ENCODE measurements at places on chromosomes 3 and 15.

DNA sequence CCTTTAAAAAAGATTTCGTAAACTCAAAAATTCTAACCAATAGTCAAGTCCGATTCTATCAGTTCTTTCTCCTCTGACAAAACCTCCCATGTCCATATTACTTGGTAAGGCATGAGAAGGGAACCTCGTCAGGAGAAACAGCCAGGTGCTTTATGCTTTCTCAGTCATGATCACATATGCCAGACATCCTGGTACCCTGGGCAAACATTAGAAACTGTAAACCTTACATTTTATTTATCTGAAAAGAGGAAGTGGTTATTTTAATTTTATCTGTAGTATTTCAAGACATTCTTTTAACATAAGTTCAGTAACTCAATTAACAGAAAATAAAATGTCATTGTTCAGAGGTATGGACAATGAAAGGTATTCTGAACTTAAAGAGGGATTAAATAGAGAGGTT, 474.8 kb upstream of the GBE1 start:
- DNase-seq, result no peak

- DNase-seq, result peak; percentile 71
These were observed 23.1 kb downstream of the ANXA2 start for GRCh38 chr15:60374628-60375081.

DNA sequence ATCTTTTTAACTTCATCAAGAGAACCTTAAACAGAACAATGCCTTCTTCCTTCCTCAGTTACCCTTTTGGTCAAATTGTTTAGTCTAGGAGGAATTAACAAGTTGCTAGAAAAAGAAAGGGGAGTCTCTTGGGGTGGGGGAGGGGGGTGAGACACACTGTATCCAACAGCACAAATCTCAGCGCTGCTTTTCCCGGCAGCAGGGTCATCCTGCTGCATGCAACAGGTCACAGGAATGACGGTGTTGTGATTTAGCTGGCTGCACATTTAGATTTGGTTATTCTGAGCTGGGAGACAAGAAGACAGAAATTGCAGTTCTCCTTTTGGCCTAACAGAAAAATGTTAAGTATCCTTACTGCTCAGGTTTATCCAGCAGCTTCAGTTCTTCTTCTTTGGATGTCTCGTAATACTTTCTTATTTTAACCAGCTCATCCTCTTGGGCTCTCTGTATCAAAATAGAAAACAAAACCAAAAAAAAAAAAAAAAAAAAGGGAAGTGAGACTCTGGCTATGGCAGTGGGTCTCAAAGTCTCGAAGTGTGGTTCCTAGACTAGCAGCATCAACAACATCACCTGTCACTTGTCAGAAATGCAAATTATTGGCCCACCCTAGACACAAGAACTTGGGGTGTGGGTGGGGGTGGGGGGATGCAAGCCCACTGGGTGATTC, 190.5 kb downstream of the GREM1 start:
- DNase-seq, result no peak

DNA sequence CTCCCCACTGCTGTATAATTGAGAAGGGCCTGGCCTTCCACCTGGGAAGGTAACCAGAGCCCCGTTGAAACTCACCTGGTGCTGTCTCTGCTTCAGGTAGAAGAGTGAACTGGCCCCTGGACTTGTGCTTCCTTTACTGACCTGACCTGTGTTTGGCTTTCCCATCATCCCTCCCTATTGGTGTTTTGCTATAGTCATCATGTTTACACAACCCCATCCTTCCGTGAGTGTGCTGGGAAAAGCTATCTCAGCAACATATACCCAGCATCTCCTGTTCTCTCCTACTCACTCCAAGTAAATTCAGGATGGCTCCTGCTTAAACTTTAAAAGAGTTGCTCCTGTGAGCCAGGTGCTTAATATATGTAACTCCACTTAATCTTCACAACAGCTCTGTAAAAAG, 77.2 kb upstream of the TSC22D2 start:
- no peak for DNase-seq

DNA sequence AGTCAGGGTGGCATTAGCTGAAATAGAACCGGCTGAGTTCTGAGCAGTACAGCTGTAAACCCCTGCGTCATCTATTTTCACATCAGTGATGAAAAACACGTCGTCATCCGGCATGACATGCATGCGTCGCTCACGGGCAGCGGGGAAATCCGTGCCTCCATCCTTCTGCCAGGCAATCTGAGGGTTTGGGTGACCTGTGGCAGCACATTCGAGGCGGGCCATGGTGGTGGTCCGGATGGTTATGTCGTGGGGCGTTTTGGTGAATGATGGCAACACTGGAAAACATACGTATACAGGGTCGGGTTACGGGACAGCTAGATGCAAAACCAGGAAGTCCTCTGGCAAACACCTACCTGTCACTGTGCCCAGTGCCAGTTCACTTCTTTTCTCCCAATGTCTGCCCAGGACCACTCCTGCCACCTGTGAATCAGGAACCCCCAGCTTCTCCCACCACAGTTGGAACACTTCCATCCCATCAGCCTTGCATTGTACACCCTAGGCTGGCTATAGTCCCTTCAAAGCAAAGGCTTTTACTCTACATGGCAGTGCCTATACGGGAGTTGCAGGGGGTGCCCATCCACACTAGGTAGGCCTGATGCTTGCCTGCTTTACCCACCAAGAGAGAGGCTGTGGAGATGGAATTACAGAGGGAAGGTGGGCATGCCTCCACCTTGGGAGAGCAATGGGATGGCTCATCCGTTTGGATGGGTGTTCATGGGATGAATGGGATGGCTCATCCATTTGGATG, 116.7 kb downstream of the LRIG1 start:
- DNase-seq, result no peak

- DNase-seq, result no peak
These were observed 662.9 kb upstream of the TBL1XR1 start for GRCh38 chr3:177860184-177860583.

GRCh38 chr3:128232376-128233178, 79.3 kb downstream of the EEFSEC start:
- DNase-seq, result no peak

DNA sequence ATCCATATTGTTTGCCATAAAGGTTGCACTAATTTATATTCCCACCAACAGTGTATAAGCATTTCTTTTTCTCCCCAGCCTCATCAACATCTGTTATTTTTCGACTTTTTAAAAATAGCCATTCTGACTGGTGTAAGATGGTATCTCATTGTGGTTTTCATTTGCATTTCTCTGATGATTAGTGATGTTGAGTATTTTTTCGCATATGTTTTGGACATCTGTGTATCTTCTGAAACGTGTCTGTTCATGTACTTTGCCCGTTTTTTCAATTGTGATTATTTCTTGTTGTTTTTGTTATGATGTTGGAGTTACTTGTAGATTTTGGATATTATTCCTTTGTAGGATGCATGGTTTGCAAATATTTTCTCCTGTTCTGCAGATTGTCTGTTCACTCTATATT, 46.5 kb downstream of the TP63 start:
- no peak for DNase-seq

- DNase-seq, result no peak
These were observed 45.6 kb downstream of the CDAN1 start for GRCh38 chr15:42691308-42691707.

DNA sequence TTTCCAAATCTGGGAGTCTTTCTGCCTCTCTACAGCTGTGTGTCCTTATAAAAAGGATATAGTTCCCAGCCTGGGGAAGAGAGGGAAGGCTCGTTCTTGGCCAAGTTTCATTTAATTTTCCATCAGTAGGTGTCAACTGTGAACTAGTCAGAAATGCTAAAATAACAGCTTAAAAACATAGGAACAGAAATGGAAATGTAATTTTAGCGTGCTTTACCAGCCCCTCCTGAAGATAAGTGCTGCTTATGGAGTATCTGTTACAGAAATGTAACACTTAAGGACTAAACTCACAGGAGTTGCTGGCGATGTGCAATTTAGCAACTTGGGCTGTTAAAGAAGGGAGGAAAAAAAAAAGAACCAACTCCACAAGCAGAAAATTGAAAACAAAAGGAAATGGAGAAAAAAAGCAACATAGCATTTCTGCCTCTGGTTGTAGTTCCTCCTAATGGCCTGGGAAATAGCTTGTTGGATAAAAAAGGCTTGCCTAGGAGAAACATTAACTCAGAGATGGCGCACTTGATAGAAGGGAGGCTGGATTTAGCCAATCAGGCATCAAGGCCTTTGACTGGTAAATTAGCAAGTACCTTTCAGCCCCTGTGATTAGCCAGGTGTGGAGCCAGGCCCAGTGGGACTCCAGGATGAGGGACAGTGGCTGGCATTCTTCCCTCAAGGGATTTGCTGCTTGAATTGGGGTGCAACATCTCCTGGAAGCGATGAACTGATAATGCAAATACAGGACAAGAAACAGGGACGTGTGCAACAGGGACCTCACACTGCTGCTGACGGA, 84.3 kb downstream of the RPLP1 start:
- DNase-seq, result peak; percentile 22

DNA sequence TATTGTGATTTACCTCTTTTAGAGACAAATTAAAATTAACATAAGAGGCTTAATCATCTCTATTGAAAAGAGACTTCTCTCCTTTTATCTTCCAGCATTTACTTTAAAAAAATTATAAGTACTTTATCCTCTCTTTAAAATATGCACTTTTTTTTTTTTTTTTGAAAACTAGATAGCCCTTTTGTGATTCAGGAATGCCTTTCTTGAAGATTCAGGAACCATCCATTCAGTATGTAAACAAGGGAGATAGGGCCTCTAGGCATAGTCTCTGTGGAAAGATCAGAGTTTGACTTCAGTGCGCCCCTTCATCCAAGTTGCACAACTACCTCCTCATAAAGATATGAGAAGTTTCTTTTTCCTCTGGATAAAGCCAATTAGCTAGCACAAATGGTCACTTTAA, 1163.7 kb downstream of the SI start:
- no peak for DNase-seq

DNA sequence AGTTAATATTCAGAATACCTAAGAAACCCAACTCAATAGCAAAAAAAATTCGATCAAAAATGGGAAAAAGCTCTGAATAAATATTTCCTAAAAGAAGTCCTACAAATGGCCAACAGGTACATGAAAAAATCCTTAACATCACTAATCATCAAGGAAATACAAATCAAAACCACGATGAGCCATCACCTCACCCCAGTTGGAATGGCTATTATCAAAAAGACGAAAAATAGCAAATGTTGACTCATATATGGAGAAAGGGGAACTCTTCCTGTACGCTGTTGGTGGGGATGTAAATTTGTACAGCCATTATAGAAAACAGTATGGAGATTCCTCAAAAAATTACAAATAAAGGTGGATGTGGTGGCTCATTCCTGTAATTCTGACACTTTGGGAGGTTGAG, 29.6 kb upstream of the SGO1 start:
- DNase-seq, result no peak

DNA sequence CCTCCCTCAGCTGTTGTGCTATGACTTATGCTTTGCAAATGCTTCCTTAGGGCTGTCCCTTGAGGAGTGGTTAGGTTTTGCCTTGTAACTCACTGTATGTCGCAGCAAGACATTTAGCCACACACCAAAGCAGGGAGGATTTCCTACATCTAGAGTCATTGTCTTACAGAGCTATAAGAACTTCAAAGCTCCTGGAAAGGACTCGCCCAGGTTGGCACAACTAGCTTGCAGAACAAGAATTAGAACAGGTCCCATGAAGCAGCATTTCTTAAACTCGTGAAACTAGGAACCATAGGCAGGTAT, 19.4 kb upstream of the ACAP2 start:
- no peak for DNase-seq

- no peak for DNase-seq
These were observed 122.2 kb downstream of the RTP4 start for GRCh38 chr3:187490366-187490765.

DNA sequence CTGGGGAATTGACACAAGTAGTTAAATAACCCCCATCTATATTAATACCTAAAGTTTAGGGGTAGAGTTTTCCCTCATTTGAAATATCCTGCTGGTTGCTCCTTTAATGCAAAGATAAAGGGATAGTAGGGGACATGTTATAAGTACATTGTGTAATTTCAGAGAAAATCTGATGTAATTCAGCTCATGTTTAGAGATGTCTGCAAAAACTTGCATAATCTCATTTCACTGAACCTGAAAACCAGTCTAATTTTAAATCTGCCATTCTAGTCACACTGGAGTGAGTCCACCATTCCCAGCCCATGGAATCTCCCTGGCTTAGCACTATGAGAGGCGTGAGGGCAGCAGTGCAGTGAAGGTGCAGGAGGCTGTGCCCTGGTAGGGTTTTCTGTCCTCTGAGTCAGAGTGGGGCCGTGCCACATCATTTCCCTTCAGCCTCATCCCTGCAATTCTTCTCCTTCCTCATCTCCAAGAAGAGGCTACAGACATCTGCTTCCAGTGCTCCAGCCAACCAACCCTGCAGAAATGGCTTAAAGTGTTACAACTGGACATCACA, 246.3 kb upstream of the UMPS start:
- no peak for DNase-seq

- no peak for DNase-seq
These were observed 71.0 kb downstream of the ATP2B2 start for GRCh38 chr3:10434144-10434937.

DNA sequence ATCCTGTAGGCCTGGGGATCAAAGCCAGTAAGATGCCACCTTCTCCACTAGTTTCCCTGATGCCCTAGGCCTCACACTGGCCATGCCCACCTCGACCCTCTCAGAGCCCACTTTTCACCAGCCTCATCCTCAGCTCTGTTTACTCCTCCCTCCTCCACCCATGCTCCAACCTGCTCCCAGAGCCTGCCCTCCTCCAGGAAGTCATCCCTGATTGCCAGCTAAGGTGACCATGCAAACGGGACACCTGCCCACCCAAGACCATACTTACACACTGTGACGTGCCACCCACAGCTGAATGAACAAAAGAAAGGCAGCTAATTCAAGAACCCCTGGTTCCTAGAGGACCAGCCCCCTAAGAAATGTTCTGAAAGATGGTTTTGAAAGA, 9.1 kb downstream of the PLCD1 start:
- DNase-seq, result no peak

- DNase-seq, result no peak
These were observed 417.4 kb downstream of the MFSD1 start for GRCh38 chr3:159219231-159219630.

Data from NCI-H1105 (cell line).